WTC11 (cell line): ENCODE measurements at places on chromosomes 3 and 15.

GRCh38 chr3:196270499-196270898 is 17.0 kb downstream of the PCYT1A start:
- DNase-seq = no peak

GRCh38 chr15:56356616-56357015 is 8.6 kb upstream of the TEX9 start:
- no peak for DNase-seq

DNA sequence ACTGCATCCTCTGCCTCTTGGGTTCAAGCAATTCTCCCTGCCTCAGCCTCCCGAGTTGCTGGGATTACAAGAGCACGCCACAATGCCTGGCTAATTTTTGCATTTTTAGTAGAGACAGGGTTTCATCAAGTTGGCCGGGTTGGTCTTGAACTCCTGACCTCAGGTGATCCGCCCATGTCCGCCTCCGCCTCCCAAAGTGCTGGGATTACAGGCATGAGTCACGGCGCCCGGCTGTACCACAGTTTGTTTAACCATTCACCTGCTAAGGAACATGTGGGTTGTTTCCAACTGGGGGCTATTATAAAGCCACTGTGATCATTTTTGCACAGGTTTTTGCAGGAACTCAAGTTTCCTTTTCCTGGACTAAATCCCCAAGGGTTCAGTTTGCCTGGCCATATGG is 123.2 kb upstream of the RAP2B start:
- DNase-seq = no peak

DNA sequence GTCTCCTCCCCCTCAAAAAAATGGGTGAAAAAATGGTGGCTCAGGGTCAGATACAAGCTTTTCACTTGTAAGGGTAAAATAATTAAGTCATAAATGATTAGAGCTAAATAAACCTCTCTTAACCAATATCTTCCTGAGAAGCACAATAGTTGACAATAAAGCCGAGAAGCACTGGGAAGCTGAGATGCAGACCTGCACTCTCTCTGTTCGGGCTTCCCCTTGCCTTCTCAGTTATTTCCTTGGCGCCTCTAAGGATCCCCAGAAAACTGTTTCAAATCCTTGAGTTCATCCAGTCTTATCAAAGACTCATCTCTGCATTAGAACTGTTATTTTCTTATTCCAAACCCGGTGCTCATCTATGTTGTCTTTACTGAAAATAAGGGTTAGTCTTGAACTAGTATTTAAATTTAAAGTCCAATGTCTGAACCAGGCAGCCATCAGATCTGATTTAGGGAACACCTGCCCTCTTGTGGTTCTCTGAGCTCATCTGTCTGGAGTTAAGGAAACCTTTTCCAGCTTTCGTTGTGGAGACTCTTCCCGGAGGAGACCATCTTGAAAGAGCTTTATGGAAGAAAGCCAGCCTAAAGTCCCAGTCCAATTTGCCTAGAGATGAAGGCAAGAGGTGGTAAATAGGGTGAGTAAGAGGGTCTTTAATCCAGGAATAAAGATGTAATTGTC is 256.4 kb upstream of the MCTP2 start:
- peak; percentile 22 for DNase-seq

DNA sequence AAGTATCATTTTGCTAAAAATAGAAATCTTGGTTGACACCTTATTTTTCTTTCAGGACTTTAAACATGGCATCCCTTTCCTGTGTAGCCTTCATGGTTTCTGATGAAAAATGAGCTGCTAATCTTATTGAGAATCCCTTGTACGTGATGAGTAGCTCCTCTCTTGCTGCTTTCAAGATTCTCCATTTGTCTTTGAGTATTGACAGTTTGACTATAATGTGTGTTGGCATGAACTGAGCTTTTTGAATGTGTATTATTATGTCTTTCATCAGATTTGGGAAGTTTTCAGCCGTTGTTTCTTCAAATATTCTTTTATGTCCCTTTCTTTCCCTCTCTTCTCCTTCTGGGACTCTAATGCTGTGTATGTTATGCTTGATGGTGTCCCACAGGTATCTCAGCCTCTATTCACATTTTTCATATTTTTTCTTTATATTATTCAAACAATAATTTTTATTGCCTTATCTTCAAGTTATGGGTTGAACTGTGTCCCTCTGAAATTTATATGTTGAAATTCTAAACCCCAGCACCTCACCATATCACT is 4.1 kb upstream of the C3orf22 start:
- DNase-seq = no peak

DNA sequence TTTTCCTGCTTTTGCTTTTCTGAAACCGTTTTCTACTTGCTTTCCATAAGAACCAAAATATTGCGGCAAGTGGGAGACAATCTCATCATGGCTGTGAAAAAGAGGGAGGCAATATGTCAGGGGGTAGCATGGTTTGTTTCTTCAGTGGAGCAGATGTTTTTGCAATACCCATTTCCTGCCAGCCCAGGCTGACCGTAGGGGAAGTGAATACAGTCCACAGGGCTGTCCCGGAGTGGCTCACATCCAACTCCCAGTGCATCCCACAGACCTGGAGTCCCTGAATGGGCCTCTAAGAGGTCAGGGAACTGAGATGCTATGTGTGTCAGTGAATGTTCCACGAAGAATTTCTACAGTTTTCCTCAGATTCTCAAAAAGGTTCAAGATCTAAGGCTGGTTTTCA is 69.6 kb downstream of the EPHB1 start:
- no peak for DNase-seq

DNA sequence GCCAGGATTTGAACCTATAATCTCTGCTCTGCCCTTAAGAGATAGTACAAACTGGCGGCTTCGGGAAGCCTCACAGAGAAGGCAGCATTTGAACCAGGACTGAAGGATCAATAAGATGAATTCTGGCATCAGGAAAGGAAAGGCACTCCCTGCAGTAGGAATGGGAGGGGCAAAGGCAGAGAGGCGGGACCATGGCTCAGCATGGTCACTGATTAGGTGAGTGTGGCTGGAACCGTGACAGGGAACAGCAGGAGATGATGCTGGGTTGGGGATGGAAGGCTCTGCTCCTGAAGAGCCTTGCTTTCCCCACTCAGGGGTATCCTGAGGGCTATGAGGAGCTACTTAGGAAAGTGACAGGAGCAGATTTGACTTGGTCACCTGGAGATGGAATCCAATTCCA is 158.5 kb downstream of the FEZF2 start:
- peak; percentile 31 for DNase-seq

- no peak for DNase-seq
Measured at GRCh38 chr15:47728886-47729285, 11.6 kb downstream of the SEMA6D start.

- no peak for DNase-seq
Measured at GRCh38 chr15:61807281-61807929, 252.8 kb downstream of the VPS13C start.

GRCh38 chr3:174202561-174202960 is 656.6 kb upstream of the NAALADL2 start:
- DNase-seq = no peak

DNA sequence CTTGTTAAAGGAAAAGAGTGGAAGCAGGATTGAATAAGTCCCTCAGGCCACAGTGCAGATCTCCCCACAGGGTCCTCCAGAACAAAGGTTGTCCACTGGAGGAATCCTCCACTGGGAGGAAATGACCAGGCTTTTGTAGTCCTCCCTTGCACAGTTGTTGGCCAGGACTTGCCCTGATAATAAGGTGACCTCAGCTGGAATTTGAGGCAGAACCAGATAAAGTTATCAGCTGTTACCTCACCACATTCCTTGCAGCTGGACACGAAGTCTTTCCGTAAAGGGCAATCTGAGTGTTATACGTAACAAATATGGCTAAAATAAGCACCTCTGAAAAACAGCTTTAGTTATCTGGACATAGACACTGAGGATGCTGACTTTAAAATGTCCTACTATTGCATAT is 83.5 kb upstream of the NAALADL2 start:
- no peak for DNase-seq
